ENCODE measurements at places on chromosomes 5 and 9. TPM values are rescaled to one million over a fixed set of nuclear protein-coding genes. Genes with fewer than 3 reads are reported as not detected.

GRCh38 chr9:68629042-68629441 lies 76.0 kb upstream of the PIP5K1B start:
- H3K4me3 ChIP-seq = no peak overlapping the region
- no peak overlapping the region for H3K27ac ChIP-seq
- H3K36me3 ChIP-seq = no peaks in the 10 kb centered on the region
- no peak for DNase-seq

DNA sequence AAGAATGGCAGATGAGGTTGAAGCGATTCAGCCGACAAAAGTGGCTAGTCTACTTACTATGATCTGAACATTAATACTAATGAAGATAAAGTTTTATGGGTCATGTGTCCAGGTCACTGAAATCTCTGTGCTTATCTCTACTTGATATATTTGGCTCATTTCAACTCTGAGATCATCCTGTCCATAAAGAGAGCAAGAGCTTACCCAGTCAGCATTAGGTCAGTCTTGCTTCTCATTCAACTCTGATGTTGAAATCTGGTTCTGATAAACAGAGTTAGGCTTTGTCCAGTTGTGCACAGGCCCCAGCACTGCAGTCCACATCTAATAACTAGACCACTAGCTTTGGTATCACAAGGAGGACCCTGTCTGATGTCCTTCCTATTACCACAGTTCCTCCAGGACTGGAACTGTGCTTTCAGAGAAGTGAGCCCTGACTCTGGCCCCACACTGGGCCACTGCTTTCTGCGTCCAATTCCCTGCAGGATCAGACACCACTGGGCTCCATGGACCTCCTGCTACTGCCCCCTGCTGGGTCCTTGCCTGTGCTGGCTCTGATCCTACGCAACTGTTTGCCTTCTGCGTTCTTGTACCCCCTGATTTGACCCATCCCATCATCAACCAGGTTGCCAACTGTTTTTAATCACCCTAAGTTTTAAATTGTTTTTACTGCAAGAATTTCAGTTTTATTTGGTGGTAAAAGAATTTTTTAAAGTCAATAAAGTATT lies 23.7 kb upstream of the FAM120A start:
- H3K27me3 ChIP-seq = no peaks in the 10 kb centered on the region
- no peak overlapping the region for H3K27ac ChIP-seq

DNA sequence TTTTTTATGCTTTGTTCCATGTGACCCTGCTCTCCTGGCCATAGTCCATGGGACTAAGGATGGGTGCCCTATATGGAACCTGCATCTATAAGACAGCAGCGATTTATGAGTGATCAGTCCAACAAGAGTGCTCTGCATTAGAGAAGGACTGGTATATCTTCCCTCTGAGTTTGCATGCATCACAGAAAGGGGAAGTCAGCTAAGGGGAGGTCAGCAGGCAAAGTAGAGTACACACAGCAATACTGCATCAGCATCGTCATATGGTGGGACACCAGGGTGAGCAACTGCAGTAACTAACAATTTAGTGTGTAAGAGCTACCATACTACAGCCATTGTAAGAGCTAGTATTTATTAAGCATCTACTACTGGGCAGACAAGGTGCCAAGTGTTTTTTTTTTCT lies 311.3 kb downstream of the NDUFS4 start:
- no peak for DNase-seq
- H3K27ac ChIP-seq = no peak overlapping the region
- no peaks in the 10 kb centered on the region for H3K27me3 ChIP-seq
- no peak overlapping the region for H3K4me3 ChIP-seq
- H3K4me1 ChIP-seq = no peaks in the 10 kb centered on the region
- no peaks in the 10 kb centered on the region for H3K36me3 ChIP-seq

Gene PTGDS
- 6,990 TPM for total RNA-seq

Gene SOHLH1
- 0.50 TPM for total RNA-seq
